ENCODE measurements at places on chromosomes 11 and 22.

GRCh38 chr11:66192181-66192863 lies 76.1 kb upstream of the RAB1B start:
- DNase-seq: no peak

GRCh38 chr11:24311974-24312373 lies 184.9 kb upstream of the LUZP2 start:
- no peak for DNase-seq

DNA sequence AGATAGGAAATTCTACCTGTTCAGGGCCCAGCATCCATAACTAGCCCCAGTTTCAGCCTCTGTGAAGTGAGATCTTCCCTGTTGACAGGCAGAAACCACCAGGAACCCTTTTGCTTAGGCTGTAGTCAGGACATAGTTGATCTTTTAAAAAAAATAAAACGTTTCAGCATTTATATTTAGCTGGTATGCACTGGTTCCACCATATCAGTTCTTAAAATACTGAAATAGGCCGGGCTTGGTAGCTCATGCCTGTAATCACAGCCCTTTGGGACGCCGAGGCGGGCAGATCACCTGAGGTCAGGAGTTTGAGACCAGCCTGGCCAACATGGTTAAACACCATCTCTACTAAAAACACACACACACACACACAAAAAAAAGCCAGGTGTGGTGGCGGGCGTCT lies 35.3 kb downstream of the GALNT18 start:
- no peak for DNase-seq

DNA sequence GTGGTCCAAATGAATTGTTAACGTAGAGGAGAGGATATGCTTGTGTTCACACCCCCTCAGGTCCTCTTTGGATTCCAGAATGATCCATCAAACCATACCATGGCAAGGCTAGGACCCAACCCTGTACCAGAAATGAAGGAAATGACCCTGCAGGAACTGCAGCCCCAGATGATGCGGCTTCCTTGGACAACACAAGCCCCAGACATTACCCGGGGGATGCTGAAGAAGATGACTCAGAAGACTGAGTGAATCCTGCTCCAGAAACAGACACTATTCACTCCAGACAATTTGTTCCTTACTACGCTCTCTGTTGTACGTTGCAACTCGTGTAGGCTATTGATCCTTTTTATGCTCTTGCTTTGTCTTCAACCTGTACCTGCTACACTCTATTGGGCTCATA lies 15.2 kb upstream of the MTMR2 start:
- DNase-seq: no peak

GRCh38 chr22:47303161-47303890 lies 540.9 kb downstream of the TBC1D22A start:
- DNase-seq: no peak

DNA sequence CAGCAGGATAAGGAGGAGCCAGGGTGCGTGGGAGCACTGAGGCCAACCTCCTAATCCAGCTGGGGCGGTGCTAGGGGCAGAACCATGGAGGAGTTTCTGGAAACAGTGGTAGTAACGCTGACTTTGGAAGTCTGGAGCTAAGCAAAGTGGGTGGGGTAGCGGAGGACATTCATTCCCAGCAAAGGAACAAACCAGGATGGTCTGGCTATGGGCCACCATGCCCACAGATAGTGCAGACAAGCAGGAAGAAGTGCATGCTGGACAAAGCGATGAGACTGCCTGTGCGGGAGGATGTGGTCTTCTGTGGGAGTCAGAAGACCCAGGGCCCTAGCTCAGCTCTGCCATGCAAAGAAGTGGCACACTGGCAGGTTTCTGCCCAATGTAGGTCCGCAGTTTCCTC lies 71.6 kb upstream of the CSNK2A3 start:
- DNase-seq: no peak

DNA sequence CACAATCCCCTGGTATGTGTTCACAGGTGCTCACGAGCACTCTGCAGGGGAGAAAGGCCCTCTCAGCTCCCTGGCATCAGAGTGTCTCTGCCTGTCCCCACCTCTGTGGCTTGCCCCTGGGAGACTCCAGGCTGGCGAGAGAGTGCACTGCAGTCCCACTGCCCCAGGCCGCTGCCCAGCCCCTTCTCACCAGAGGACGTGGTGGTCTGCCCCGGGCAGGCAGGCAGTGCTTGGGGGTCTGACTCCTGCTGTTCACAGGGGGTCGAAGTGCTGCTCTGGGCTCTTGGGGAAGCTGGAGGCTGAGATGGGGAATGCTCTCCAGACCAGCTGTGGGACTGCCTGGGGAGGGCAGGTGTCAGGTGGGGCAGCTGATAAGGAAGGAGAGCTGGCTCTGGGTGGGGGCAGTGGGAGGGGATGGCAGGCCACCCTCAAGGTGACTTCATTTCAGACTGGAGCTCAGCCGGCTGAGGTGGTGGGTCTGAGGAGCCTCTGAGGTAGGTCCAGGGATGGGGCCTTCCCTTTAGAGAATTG lies 151.0 kb upstream of the B3GAT1 start:
- no peak for DNase-seq

DNA sequence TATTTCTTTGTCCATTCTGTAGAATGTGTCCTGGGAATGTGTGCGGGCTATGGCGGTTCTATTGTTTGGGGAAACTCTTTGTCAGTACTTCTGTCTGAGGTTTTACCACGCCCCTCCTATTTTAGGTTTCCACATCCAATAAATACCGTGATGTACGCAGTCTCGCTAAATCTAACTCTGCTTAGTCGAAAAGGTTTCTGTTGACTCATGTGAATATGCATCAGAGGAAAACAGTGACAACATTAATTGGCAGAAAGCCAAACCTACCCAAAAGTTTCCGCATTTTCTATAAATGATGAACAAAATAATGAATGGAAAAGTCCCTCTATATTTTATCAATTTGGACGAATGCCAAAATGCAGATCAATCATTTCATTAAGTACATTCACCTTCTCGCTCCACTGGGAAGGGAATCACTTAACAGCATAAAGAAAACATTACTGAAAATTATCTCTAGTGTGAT lies 143.4 kb downstream of the MAML2 start:
- DNase-seq: no peak

DNA sequence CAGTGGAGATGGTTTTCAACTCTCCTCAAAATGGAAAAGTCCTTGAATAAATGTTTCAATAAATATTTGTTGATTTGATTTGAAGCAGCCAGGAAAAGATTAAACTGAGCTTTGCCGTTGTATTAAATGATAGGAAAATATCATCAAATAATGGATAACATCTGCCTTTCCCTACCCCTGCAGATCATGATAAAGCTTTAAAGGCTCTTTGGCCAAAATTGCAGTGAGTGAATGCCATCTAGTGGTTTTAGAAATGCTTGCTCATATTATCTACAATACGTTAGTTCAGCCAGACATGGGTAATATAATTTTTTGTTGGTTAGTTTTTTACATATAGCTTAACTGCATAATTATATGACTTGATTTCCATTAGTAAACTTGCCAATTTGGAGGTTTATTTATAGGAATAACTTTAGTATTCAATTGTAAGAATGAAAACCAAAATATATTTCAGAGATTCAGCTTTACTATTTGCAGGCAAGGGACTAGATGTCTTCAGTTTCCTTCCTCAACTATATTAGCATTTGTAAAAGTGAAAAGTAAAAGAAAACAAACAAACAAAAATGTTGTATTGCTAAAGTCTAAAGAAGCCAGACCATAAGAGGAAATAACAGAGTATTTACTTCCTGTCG lies 159.2 kb downstream of the MSANTD4 start:
- peak; percentile 36 for DNase-seq

DNA sequence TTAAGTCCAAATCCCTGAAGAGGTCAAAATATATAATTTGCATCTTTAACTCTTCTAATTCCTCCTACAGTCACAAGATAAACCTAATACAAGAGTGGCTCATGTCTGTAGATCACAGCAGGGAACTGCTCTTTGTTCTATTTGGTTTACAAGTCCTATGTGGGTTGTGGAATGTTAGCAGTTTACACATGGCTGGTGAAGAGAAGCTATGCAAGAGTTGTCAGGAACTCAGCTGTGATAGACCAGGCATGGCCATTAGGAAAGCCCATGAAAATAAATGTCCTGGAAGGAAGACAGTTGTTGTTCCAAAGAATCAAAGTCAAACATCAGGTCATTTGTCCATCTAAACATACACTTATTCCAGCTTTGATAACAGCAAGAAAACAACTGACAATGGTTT lies 312.4 kb upstream of the PITPNB start:
- DNase-seq: no peak

GRCh38 chr11:115221461-115222069 lies 282.6 kb downstream of the CADM1 start:
- no peak for DNase-seq

- peak; percentile 36 for DNase-seq
Measured at GRCh38 chr22:42581762-42582716, 28.3 kb downstream of the SERHL2 start.

DNA sequence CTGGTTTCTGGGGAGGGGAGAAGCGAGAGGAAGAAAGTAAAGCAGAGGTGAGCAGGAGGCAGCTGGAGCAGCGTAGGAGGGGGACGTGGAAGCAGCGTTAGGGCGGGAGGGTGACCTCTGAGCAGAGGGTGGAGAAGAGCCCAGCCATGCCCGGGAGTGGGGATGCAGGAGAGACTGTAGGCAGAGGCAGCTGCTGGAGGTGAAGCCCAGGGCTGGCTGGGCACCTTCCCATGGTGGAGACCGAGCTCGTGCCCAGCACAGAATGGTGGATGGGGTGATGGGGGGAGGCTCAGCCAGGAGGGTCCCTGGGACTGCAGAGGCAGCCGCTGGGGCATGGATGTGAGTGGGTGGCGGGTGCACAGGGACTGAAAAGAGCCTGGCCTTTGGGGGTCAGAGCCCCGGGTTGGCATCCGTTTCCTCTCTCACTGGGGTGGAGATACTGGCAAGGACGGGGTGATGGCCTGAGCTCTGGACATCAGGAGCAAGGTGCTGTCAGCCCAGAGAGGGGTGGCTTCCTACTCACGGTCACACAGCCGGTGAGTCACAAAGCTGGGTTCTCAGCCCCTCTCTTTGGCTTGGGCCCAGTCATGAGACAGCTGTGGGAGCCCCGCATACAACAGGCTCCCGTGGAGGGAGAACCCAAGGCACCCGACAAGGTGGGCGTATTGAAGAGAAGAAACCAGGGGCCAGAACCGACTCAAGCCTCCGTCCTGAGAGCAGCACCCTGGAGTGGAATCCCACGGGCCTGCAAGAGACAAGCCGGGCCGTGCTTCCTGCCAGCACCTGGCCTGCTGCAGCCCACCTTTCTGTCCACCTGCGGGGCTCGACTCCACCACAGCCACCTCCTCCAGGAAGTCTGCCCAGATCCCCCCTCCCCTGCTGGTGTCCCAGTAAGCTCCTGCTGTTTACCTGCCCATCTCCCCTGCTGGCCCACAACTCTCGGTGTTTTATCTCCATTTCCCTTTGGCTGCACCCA lies 45.8 kb upstream of the FGF3 start:
- no peak for DNase-seq

GRCh38 chr11:34650528-34650927 lies 29.6 kb downstream of the EHF start:
- DNase-seq: no peak

- no peak for DNase-seq
Measured at GRCh38 chr22:27699383-27700019, 102.1 kb downstream of the MN1 start.

DNA sequence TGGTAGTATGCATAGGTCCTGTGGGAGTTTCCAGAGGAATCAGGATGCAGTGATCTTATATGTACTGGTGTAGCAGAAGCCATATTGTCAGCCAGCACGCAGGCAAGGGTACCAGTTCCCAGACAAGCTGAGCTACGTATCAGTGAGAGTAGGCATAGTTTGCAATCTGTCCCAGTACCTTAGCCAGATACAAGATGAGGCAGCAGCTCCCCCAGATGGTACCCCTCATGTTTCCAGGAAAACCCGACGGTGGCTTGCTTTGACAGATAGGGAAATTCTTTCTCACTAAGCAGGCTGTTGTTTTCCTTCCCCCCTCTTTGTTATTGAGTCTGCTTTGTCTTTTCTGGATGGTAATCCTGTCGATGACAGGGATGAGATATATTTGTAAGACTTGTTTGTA lies 109.7 kb upstream of the RRM1 start:
- DNase-seq: no peak

- DNase-seq: no peak
Measured at GRCh38 chr11:99693941-99694492, 673.3 kb downstream of the CNTN5 start.

- DNase-seq: peak; percentile 94
Measured at GRCh38 chr22:27726686-27727449, 74.7 kb downstream of the MN1 start.

DNA sequence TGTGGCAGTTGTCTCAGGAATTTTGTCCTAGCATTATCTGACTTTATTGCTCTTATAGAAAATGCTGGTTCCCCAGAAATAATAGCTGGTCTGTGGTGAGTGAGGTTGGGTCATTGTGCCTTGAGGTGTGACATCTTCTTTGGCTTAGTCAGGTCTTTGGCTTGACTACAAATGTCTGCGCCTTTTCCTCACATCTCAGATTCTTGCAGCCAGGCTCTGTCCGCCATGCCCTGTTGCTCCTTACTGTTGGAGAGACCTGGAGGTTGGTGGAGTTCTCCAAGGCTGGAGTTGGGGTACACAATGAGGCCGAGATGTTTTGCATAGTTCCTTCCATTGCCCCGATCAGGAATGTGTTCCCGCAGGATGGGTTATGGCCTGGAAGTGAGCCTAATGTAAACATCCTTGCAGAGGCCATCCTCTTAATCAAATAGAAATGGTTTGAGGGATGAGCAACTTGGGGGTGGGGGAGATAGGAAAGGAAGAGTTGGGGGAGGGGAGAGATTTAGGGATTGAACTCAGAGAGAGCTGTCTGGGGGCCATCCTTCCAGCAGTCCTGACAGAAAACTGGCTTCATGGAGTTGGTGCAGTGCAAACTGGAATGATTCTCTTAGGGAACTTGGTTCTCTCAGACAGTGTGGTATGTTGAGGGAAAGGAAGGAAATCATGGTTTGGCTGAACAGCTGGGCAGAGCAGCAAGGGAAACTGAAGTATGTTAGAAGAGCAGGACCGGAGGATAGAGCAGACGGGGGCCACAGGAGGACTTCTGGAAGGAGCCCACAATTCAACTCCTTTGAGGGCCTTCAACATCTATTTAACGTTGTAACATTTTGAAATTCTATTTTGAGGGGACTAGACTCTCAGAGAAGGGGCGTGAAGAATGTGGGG lies 49.9 kb downstream of the ZBTB16 start:
- no peak for DNase-seq

- no peak for DNase-seq
Measured at GRCh38 chr11:68311160-68312116, 953 bp upstream of the LRP5 start.

GRCh38 chr11:126748793-126749192 lies 251.8 kb downstream of the KIRREL3 start:
- DNase-seq: no peak

GRCh38 chr22:41240377-41241132 lies at the start of gene CHADL:
Gene CHADL (minus strand): TSS chr22:41240931. CDS start chr22:41240881, 50 bp downstream.
- DNase-seq: no peak

GRCh38 chr11:118980191-118980881 lies 8.8 kb downstream of the FOXR1 start:
- no peak for DNase-seq

- DNase-seq: no peak
Measured at GRCh38 chr22:31086703-31087330, 5.7 kb downstream of the SMTN start.

All from amniotic stem cell (primary cell).